ENCODE measurements at places on chromosomes 12 and 14.

- DNase-seq, result no peak
These were observed 37.6 kb downstream of the ZFYVE26 start for GRCh38 chr14:67778792-67779191.

DNA sequence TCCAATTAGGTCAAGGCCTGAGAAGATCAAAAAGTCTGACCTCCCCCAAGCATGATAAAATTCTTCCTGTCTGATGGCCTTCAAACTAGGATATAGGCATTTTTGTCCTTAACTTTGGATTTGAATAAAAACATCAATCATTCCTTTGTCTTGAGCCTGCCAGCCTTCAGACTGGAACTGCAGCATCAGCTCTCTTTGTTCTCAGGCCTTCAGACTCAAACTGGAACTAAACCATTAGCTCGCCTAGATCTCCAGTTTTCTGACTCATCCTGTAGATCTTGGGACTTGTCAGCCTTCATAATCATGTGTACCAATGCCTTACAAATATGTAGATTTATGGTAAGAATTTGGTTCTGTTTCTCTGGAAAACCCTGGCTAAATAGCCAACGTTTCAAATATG is 721.7 kb downstream of the GALC start:
- DNase-seq, result no peak

GRCh38 chr12:63985456-63985855 is 141.0 kb downstream of the SRGAP1 start:
- DNase-seq, result no peak

GRCh38 chr12:108173160-108173559 is 44.1 kb downstream of the WSCD2 start:
- DNase-seq, result no peak

DNA sequence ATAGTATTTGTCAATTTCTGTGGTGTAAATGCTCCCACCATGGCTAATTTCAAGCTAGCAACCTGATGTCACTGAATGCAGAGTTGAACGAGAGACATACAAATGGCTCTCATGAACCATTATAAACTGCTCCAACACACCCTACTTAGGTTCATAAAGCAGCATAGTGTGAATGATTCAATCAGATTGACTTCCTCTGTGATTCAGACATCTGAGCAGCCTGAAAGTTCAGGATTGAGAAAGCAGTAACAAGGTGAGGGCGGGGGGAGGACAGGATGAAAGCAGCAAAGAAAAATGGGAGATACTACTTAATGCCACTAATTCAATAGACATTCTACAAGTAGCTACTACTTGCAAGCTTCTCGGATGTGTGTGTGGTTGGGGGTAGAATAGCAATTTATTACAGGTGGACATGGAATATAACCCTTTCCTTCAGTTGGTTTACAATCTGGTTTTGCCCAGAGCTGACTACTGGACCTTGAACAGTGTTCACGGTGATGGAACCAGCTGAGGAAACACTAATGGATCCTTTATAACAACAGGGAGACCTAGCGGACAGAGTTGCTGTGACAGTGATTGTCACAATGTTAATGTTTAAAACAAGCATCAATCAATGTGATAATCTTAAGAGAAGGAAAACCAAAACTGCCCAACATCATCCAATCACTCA is 52.5 kb upstream of the PELI2 start:
- peak; percentile 69 for DNase-seq

DNA sequence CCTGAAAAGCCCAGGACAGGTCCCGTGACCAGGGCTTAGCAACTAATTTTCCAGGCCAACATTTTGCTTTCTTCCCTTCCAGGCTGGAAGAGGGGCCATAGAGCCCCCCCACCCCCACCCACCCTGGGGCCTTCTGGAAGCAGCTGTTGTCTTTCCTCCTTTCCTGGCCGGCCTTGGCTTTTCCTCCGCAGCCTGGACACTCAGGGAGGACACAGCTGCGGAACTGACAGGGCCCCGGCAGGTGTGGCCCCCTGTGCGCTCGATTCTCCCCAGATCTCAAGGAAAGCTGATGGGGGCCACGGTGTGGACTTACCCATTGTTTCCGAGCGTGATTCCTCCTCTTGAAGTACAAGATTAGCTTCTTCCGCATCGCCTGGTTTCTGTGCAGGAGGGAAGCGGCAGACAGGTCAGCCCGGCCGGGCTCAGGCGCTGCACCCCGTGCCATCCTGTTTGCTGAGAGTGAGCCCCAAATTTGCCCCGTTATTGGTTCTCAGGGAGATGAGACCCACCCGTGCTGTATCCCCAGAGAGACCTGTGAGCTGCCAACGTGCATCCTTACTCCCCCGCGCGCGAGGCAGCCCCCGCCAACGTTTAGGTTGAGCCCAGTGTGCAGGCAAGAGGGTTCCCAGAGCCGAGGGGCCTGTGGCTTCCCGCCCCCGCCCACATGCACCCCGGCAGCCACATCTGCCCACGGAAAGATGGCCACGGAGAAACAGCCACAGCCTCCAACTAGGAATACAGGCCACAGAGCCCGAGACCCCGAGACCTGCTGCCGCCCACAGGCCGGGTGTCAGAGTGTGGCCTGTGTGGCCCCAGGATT is 129.6 kb downstream of the NCOR2 start:
- no peak for DNase-seq

DNA sequence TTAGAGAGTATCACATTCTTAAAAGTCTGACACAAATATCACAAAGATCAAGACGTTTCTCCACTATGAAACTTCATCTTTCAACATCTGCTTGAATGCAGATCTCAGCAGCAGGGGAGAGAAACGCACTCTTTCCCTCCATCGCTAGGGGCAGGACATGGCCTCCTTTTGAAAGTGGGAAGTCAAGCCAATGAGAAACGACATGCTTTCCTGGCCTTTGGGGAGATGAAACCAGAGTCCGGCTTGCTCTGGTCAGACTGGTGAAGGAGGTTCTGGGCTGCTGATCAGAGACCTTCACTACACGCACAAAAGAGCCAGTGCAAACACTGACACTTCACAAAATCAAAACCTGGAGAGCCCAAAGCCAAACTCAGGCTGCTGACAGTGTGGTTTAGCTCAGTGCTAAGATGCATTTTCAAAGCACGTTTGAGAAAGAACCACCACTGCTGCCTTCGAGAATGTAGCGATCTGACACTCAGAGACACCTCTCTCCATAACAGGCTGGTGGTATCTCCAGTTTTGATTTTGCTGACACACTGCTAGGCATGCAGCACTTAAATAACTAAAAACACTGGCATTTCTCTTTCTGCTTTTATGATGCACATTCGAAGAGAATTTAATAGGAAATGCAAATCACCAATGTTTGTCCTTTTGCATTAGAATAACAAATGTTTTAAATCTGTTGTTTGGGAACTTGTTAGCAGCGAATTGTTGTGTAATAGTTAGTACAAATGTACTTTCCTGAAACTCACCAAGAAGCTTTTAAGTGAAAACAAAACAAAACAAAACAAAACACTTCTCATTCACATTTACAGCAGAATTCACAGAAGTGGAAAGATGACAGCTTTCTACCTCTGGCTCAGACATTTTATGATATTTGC is 93.9 kb upstream of the OVCH1 start:
- DNase-seq, result peak; percentile 1

DNA sequence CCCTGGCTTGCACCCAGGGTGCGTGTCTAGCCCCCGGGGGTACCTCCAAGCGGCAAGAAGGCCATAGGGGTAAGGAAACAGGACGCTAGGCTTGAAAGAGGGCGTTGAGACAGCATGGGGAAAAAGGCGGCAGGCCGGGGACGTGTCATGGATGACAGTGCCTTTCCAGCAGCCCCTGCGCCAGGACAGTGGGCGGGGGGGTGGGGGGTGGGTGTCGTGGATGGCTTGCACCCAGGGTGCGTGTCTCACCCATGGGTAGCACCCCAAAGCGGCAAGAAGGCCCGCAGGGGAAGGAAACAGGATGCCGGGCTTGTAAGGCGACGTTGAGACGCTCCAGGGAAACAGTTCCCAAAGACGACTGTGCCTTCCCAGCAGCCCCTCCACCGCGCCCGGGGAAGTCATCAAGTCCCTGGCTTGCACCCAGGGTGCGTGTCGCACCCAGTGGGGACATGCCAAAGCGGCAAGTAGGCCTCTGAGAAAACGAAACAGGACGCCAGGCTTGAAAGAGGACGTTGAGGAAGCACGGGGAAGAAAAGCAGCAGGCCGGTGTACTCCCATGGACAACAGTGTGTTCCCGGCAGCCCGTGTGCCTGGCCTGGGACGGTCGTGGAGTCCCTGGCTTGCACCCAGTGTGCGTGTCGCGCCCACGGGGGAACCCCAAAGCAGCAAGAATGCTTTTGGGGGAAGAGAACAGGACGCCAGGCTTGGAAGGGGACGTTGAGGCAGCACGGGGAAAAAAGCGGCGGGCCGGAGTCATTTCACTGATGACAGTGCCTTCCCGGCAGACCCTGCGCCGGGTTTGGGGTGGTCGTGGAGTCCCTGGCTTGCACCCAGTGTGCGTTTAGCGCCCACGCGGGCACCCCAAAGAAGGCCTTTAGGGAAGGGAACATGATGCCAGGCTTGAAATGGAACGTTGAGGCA is 163.5 kb upstream of the ALG10B start:
- no peak for DNase-seq

GRCh38 chr12:60693019-60693626 is 1097.3 kb downstream of the SLC16A7 start:
- no peak for DNase-seq

DNA sequence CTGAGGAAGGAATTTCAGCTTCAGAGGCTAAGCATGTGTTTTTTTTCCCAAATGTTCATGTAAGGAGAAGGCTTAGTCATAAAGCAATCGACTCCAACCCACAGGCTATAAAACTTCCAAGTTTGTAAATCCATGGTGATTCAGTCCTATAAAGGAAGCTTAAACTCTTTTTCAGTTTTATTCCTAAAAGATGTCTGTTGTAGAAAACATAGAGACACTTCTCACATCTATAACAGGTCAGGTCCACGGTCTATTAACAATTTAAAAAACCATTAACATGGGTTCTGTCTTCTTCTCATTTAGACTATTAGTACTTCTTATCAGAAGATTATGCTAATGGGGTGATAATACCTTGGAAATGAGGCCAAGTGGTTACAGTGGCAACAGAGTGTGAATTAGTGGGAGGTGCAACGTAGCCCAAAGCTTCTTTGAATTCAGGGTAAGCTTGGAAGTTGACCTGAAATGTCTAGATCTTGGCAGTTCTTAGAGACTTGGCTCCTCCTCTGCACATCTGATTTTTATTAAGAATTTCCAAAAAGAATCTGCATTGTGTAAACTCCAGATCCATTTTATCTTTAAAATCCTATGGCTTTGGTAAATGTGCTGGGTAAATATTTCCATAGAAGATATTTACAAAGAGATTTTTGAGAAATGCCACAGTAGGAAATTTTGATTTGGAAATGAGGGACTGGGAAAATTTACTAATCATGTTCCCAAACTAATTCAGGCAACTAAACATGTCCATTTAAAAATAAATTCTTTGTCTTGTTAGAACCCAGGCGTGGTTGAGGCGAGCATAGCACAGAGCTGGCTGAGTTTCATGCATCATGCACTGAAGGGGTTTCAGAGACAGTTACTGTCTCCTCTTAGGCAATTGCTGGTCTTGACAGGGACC is 86.4 kb downstream of the EML1 start:
- DNase-seq, result peak; percentile 40

GRCh38 chr12:115378291-115378690 is 694.3 kb upstream of the TBX3 start:
- no peak for DNase-seq

DNA sequence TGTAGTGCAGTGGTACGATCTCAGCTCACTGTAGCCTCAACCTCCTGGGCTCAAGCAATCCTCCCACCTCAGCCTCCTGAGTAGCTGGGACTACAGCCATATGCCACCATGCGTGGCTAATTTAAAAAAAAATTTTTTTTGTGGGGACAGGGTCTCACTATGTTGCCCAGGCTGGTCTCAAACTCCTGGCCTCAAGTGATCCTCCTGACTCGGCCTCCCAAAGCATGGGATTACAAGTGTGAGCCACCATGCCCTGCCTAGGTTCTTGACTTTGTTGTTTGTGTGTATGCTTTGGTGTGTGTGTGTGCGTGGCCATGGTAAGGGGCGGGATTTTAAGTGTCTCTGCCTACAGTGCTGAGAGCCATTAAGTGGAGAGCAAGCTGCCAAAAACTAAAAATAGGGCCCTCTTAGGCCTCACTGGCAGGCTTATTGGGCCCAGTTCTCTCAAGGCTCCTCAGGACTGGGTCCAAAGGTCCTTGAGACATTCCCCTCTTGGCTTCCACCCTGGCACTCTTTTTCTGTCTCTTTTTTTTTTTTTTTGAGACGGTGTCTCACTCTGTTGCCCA is 5.1 kb downstream of the COX14 start:
- DNase-seq, result no peak

DNA sequence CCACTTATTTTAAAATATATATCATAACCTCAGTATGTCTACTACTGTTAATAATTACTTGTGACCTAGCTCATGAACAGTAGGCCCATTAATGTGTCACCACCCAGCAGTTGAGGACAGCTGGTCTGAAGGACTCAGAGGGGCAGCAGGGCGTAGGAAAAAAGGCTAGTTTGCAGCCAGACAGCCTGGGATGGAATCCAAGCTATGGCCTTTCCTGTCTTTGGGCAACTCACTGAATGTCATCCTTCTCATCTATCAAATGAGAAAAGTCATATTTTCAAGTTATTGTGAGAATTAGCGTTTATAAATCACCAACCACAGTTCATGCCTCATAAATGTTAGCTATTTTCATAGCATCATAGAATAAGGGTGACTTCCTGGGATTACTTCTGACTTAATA is 12.3 kb downstream of the DENND5B start:
- no peak for DNase-seq

- no peak for DNase-seq
These were observed 525 bp downstream of the ATP5F1B start for GRCh38 chr12:56645201-56645716.

GRCh38 chr12:69929531-69929930 is 104.5 kb downstream of the MYRFL start:
- no peak for DNase-seq

- DNase-seq, result no peak
These were observed 4.4 kb upstream of the NPAS3 start for GRCh38 chr14:32934073-32934880.

DNA sequence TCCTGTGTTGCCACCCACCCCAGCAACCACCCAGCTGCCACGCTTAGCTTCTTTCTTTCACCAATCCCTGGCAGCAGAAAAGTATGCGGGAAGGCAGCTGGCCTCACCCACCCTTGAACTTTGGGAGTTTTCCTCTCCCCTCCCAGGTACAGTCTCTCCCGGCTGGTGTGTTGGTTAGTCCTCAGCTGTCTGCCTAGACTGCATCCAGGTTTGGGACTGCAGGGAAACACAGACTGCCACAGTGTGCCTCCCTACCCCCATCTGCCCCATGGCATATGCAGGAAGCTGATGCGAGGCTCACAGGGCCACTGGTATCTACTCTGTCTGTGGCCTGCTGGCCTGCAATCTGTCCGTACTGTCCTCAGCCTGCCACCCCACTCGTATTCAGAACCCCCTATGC is 2.1 kb downstream of the CD9 start:
- no peak for DNase-seq

GRCh38 chr12:30525171-30525570 is 170.5 kb downstream of the IPO8 start:
- DNase-seq, result no peak

DNA sequence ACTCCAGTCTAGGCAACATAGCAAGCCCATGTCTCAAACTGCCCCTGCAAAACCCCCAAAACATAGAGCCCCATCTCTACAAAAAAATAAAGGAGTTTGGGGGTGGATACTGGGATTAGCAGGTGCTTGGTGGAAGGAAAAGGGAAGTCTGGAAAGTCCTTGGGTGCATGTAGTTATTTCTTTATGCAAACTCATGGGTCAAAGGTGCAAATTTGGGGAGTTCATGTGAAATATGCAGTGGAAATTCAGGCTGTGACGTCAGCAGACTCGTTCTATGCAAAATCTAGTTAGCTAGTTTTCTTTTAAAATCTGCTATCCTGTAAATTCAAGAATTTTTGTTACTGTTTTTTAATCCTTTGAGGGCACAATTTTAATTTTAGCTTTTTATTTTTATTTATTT is 51.3 kb downstream of the GNS start:
- DNase-seq, result no peak

All from epithelial cell of proximal tubule (primary cell).